A549 treated with Hydrocortisone at 1 μM for 4 hours (cell line): ENCODE measurements at places on chromosomes 3 and 15. TPM values are rescaled to one million over a fixed set of nuclear protein-coding genes. Genes with fewer than 3 reads are reported as not detected.

Gene SLC12A6
- total RNA-seq, result 3.6 to 7.0 TPM (median 5.8 TPM) in 5 replicates

Gene NME9
- total RNA-seq, result not detected in 5 replicates

Gene ILDR1
- total RNA-seq, result not detected in 5 replicates

Gene LSMEM2
- total RNA-seq, result 0.07 to 0.10 TPM in 2 of 5 replicates, not detected in the others

Gene APOD
- 0.86 to 1.4 TPM (median 1.2 TPM) in 5 replicates for total RNA-seq

Gene CDHR4
- total RNA-seq, result 0.15 to 0.30 TPM (median 0.26 TPM) in 5 replicates

Gene TRH
- not detected in 5 replicates for total RNA-seq

Gene ATXN7
- 2.8 to 5.6 TPM (median 4.5 TPM) in 5 replicates for total RNA-seq

Gene TBC1D2B
- total RNA-seq, result 14.3 to 18.4 TPM (median 16.4 TPM) in 5 replicates

Gene CDCP1
- total RNA-seq, result 7.4 to 10.0 TPM (median 7.8 TPM) in 5 replicates

Gene NFKBIZ
- 7.2 to 10.6 TPM (median 8.7 TPM) in 5 replicates for total RNA-seq

Gene ARL6
- 3.8 to 6.5 TPM (median 4.5 TPM) in 5 replicates for total RNA-seq

Gene TSC22D2
- 16.0 to 21.2 TPM (median 17.8 TPM) in 5 replicates for total RNA-seq

Gene CCDC33
- total RNA-seq, result 6.6 to 8.1 TPM (median 7.3 TPM) in 5 replicates

Gene SI
- total RNA-seq, result not detected in 5 replicates

Gene GALNT15
- 0.05 to 0.12 TPM (median 0.07 TPM) in 5 replicates for total RNA-seq

Gene KNG1
- 0.06 TPM in 1 of 5 replicates, not detected in the others for total RNA-seq

Gene SCG5
- total RNA-seq, result 1.6 to 2.7 TPM (median 2.0 TPM) in 5 replicates

Gene FAM227B
- 0.47 to 1.0 TPM (median 0.69 TPM) in 5 replicates for total RNA-seq
